ENCODE measurements at places on chromosomes 7 and 10.

- DNase-seq = peak; percentile 34
Observed at GRCh38 chr10:3119796-3120459, 52.6 kb downstream of the PFKP start.

GRCh38 chr10:69571618-69572158, 1.5 kb downstream of the NEUROG3 start:
- DNase-seq = no peak

DNA sequence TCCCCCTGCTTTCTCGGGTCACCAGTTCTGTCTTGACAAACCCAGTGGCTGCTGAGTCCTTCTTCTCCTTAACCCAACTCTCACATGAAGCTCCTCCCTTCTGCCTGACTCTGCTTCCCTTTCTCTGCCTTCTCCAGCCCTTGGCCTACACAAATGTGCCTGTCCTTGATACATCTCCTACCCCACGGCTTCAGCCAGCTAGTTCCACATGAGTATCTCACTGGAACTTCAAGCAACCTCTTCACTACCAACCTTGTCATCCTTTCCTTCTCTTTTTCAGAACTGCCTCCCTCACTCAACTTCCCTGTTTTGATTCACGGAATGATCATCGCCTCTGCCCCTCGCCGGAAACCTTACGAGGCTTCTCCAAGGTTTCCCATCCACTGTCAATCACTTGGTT, 55.9 kb downstream of the PDIA4 start:
- no peak for DNase-seq

DNA sequence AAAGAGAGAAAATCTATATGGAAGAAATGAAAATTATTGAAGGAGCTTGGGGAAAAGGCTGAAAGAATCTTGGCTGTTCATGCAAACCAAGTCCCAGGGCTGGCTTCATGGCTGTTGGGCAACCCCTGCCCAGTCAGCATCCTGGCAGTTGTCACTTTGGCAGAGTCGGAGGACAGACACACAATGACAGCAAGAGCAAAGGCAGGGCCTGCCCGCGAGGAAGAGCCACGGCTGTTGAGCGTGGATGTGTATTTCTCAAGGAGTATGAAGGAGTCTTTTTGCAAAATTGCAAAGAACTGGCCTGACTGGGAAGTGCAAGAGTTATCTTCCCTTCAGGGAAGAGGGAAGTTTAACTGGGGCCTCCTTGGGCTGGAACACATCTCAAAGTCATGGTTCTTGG, 11.7 kb downstream of the PTPRE start:
- DNase-seq = no peak

GRCh38 chr10:21329995-21330627, 195.4 kb downstream of the SKIDA1 start:
- DNase-seq = no peak

DNA sequence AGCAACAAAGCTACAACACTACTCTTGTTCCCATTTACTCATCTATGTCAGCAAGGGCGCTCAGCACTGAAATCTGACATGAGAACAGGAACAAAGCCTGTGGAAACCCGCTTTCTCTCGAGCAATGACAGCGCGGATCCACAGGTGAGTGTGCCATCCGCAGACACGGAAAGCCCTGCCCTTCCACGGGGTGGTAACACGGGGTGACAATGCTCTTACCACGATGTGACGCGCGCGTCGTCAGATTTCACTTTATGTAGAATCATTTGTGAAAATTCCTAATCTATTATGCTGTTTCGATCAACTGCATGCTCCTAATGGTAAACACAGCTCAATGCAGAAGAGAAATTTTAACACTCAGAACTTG, 34.4 kb downstream of the ZFAND2A start:
- DNase-seq = no peak

DNA sequence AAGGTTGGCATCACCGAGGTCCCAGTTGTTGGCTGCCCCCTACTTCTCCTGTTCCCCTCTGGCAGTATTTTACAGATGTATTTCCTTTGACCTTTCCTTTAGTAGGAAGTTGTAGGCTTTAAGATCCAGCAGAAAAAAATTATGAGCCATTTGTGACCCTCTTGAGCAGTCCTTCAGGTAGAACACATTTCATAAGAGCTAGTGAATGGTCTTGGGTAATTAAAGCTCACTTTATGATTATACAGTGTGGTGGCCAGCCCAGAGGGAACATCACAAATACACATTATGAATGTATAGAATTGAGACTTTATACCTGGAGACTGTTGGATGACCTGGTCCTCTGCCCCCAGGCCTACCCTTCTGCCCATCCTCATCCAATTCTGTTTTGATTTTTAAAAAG, 57.0 kb downstream of the KAT6B start:
- no peak for DNase-seq

DNA sequence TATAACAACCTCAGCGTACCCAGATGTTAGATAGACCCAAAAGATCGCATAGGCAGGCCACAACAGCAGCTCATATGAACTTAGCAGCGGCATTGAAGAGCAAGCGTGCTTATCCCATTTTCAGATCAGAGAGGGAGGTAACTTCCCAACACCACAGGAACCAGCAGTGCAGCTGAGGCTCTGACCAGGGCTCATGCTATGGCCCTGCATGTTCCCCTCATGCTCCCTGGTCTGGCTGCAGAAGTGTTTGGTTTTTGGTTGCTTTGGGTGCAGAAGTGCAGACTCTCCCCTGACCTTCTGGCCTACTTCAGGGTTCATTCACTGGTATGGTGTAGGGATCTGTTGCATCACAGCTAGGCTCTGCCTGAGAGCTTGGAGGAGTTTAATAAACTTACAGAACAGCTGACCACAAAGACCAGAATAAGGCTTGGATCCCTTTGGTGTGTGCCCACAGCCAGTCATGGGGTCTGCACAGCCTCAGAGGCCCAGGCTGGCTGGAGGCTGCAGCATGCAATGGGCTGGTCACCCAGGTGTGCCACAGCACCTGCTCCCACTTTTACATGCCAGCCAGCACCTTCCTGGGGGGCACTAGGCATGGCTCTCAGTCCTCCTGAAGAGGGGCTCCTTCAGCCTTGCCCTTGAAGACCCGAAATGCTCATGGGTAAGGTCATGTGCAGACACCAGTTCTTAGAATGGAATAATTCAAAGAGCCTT, 9.1 kb upstream of the CXCL12 start:
- DNase-seq = no peak

DNA sequence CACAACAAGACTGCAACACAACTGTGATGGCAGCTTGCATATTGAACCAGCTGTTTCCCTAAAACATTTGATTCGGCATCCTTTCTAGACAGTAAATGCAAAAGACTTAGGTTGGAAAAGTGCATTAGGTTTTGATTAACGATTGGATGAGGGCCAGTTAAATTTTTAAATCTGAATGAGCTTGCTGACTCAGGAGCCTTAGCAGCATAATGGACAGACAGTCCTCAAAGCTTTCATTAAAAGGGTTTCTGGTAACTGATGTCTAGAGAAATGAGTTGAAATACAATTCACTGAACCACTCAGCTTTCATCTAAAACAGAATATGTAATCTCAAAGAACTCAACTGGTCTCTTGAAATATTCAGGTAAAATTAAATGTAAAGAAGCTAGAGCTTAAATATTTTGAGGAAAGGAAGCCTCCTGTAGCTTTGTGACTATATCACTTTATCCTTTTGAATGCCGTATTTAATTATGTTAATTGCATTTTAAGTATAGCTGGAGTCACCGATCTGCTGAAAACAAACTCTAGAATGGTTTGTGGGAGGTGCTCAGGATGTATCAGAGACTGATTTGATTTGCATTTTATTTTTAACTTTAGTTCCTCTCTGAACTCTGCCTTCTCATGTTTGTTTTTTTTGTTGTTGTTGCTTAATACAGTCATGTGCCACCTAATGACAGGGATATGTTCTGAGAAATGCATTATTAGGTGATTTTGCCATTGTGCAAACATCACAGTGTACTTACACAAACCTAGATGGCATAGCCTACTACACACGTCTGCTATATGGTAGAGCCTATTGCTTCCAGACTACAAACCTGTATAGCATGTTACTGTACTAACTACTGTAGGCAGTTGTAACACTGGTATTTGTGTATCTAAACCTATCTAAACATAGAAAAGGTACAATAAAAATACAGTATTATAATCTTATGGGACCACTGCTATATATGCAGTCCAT, 29.2 kb upstream of the ATRNL1 start:
- DNase-seq = no peak

- DNase-seq = no peak
Observed at GRCh38 chr10:44513591-44513990, 128.7 kb upstream of the CXCL12 start.

DNA sequence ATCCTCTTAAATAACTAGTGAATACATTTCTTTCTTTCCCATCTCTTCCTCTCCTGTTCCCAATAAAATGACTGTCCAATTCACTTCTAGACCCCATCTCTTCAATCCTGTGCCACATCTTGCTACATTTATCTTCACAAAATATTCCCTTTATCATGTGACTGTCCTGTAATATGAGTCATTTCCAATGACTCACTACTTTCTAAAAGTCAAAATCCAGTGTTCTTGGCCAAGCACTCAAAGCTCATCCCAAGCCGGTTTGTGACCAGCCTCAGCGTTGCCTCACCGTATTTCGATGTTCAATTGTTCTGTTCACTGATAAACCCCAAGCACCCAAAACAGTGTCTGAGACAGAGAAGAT, 104.7 kb downstream of the PARD3 start:
- DNase-seq = peak; percentile 79

DNA sequence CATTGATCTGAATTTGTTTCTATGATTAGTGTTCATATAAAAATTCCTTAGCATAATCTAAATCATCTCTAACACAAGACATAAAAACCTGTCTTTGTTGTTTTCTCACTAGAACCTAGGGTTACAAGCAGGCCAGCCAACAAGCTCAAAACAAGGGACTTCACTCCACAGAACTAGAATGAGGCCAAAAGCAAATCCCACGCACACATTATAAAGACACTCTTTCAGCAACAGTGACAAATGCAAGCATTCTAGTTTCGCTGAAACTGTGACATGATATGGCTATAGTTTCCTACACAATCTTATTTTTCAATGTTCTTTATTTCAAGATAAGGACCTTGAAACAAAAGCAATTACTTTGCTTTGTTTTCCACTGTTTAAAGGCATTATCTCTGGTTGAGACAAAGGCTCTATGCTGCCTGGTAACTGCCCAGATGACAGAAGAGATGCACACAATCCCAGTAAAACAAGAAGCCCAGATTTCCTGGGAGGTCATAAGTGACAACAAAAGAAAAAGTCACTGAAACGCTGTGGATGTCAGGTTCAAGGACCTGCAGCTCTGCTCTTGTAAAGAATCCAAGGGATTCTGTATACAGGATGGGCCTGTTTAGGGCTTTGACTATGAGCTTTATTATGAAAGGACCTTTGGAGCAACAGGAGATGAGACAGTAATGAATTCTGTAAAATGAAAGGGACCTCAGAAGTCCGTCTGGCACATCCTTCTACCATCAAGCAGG, 105.3 kb downstream of the SORCS1 start:
- DNase-seq = no peak

- no peak for DNase-seq
Observed at GRCh38 chr10:74973741-74974392, 137.6 kb upstream of the SAMD8 start.

GRCh38 chr7:135964274-135964673, 12.9 kb downstream of the MTPN start:
- DNase-seq = no peak

DNA sequence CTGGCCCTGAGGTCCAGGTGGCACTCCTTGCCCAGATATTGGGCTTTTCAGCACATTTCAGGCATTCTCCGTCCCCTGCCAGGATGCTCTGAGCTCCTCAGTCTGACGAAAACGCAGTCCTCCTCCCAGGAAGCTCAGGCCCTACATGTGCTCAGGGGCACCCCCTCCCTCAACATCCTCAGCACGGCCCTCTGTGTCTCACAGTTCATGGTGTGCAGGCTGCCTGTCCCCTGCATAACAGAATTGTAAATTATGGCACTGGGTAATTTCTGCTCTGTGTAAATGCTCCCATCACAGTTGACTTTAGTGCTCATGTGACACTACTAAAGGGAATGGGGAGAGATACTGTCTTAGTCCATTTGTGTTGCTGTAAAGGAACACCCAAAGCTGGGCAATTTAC, 563.8 kb downstream of the DNAJB6 start:
- DNase-seq = no peak

- no peak for DNase-seq
Observed at GRCh38 chr7:150586068-150586784, 19.0 kb downstream of the GIMAP4 start.

- peak; percentile 66 for DNase-seq
Observed at GRCh38 chr7:46651561-46652088, 730.6 kb upstream of the IGFBP3 start.

- no peak for DNase-seq
Observed at GRCh38 chr10:8069627-8070026, 15.1 kb downstream of the GATA3 start.

DNA sequence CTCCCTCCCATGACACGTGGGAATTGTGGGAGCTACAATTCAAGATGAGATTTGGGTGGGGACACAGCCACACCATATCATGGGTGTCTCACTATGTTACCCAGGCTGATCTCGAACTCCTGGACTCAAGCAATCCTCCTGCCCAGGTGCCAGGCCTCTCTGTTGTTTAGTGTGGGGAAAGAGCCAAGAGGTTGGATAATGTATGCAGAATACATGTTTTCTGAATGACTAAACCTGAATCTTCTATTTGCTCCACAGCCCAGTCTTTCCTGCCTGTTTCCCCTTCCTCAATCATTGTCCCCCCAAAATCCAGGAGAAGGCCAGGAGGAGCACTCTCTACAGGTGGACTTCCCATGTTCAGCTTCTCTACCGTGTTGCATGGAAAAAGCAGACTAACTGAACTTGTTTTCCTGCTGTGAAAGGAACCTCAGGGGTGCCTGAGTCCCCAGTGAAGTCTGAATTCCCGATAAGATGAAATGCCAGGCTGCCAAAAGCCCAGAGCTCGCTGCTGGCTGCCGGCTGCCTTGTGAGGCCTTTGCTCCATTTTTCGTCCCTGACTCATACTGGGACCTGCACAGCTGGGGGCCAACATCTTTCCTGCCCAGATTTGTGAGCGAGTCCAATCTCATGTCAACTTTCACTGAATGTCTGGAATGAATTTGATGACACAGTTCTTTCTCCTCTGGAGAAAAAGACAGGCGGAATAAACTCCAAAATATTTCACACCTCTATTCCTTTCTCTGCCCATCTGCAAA, 588.0 kb downstream of the CALN1 start:
- no peak for DNase-seq

DNA sequence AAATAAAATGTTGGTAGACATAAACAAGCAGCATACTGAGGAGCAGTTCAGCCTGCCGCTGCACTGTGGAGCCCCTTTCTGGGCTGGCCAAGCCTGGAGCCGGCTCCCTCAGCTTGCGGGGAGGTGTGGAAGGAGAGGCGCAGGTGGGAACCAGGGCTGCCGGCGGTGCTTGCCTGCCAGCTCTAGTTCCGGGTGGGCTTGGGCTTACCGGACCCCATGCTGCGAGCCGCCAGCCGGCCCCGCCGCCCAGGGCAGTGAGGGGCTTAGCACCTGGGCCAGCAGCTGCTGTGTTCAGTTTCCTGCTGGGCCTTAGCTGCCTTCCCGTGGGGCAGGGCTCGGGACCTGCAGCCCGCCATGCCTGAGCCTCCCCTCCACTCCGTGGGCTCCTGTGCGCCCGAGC, 672.9 kb upstream of the POM121L12 start:
- DNase-seq = no peak

GRCh38 chr10:22379059-22379458, 33.8 kb downstream of the SPAG6 start:
- DNase-seq = no peak

Data from RWPE1 (cell line).